Muscle of leg (tissue), 16 donors: ENCODE measurements at places on chromosomes 1 and 21.

DNA sequence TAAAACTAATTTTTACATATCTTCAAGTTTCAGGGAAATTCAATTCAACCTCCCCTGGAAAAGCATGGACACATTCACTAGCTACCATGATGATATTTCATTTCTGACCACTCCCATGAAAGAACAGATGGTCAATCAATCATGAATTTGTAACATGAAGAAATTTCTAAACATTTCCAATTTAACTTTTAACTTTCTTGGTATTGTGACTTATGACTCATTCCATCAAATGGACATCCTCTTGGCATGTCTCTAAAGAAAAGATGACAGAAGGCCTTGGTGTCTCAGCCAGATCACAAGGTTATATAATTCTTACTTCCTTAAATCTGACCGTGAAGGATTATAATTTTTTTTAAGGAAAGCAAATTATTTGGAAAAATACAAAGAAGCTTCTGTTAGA, 10.5 kb upstream of the MCOLN3 start:
- no peak for DNase-seq

- DNase-seq = no peak
These were observed 127.0 kb downstream of the LTN1 start for GRCh38 chr21:28865488-28866186.

DNA sequence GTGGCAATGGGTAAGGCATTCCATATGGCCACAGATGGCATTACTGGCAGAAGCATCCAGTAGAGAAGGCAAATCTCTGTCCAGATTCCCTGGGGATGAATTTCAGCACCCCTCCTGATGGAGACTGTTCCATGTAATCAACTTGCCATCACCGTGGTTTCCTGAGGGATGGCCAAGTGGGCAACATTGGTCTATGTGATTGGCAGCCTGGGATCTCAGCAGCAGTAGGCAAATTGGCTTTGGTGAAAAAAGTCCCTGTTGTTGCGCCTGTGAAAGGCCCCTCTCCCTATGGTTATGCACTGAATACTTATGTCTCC, 19.3 kb downstream of the DMRTB1 start:
- no peak for DNase-seq

- DNase-seq = no peak
These were observed 4.5 kb upstream of the HES4 start for GRCh38 chr1:1004420-1004779.

GRCh38 chr1:86419277-86419903, 4.6 kb upstream of the CLCA2 start:
- DNase-seq = peak; percentile 32

- no peak for DNase-seq
These were observed 1.3 kb downstream of the CLSTN1 start for GRCh38 chr1:9822490-9822889.

GRCh38 chr1:200381256-200381984, 28.4 kb downstream of the ZNF281 start:
- no peak for DNase-seq

GRCh38 chr1:187157115-187157514, 328.4 kb downstream of the PLA2G4A start:
- DNase-seq = no peak

GRCh38 chr1:99829269-99829668, 20.9 kb upstream of the AGL start:
- no peak for DNase-seq

DNA sequence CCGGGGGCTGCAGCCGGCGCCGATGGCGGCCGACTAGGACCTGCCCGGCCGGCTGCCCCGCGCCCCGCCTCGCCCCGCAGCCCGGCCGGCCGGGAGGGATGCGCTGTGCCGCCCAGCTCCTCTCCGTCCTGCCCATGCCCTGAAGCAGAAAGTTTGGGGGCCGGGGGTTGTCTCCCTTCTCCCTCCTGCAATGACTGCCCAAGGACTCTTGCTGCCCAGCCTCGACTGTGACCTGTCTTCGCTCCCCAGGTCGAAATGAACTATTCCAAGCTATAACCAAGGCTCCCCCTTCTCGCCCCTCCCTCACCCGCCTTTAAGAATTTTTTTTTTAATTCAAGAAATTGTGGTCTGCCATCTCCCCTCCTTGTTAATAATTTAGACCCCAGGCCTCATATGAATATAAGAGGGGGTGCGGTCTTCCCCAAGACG, 361 bp downstream of the TMCC2 start:
- DNase-seq = no peak
